ENCODE measurements at places on chromosomes 12 and 14. TPM values are rescaled to one million over a fixed set of nuclear protein-coding genes. Genes with fewer than 3 reads are reported as not detected.

- DNase-seq: no peak
Observed at GRCh38 chr12:53645165-53645564, 19.0 kb upstream of the ATF7 start.

Gene ALDH1L2
- 0.13 TPM for total RNA-seq

DNA sequence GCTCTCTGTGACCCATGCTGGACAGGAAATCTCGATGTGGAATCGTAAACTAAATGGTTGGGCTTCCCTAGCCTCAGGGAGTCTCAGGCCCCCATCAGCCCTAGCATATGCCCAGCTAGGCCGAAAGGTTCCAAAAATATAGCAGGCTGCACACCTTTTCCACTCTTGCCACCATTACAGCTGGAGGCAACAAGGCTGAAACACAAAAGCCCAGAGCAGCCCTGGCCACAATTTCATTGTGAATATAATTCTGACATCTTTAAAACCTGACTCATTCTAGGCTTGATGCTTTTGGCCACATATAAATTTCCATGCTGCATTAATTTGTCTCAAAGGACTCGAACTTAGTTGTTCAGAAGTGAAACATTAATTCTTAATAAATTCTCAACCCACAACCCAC, 382.2 kb downstream of the GRIN2B start:
- no peak for DNase-seq

- no peak for DNase-seq
Observed at GRCh38 chr12:83008703-83009102, 322.0 kb downstream of the TMTC2 start.

Gene KRT82
- not detected for total RNA-seq

- DNase-seq: no peak
Observed at GRCh38 chr12:2318286-2318685, 265.5 kb downstream of the CACNA1C start.

Gene SPIC
- not detected for total RNA-seq

- no peak for DNase-seq
Observed at GRCh38 chr12:2877953-2878732, 1.1 kb downstream of the RHNO1 start.

DNA sequence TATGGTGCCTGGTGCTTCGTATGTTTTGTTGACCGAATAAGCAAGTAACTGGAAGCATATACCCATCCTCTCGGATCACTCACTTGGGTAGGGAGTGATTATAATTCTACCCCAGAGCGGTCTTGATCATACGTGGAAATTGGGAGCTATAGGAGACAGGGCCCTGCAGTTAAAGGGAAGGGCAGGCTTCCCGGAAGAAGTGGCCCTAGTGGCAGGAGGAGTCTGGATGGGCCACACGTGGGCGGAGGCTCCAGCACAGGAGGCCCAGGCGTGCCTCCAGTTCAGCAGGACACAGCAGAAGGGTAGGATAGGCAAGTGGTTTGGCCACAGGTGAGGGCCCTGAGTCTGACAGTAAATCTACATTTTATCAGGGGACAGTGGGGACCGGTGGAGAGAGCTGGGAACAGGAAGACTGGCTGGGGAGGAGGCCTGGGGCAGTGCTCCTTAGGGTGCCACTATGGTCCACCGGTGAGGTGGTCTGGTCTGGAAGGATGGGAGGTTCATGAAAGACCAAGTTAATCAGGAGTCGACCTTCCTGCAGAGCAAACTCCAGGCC, 23.5 kb upstream of the YY1 start:
- DNase-seq: no peak

- no peak for DNase-seq
Observed at GRCh38 chr12:96326628-96327227, 73.5 kb downstream of the CDK17 start.

GRCh38 chr12:12681061-12681765, 14.8 kb downstream of the GPR19 start:
- DNase-seq: no peak

GRCh38 chr12:24349051-24349799, 399.8 kb upstream of the SOX5 start:
- DNase-seq: peak; percentile 61

GRCh38 chr12:33988913-33989312, 33.4 kb upstream of the ALG10 start:
- DNase-seq: no peak

GRCh38 chr14:49766839-49767238, 1.1 kb upstream of the KLHDC2 start:
- no peak for DNase-seq

- no peak for DNase-seq
Observed at GRCh38 chr14:49703965-49704364, 11.0 kb downstream of the KLHDC1 start.

Gene KLRK1
- not detected for total RNA-seq

Gene SLC48A1
- total RNA-seq: 9.5 TPM

DNA sequence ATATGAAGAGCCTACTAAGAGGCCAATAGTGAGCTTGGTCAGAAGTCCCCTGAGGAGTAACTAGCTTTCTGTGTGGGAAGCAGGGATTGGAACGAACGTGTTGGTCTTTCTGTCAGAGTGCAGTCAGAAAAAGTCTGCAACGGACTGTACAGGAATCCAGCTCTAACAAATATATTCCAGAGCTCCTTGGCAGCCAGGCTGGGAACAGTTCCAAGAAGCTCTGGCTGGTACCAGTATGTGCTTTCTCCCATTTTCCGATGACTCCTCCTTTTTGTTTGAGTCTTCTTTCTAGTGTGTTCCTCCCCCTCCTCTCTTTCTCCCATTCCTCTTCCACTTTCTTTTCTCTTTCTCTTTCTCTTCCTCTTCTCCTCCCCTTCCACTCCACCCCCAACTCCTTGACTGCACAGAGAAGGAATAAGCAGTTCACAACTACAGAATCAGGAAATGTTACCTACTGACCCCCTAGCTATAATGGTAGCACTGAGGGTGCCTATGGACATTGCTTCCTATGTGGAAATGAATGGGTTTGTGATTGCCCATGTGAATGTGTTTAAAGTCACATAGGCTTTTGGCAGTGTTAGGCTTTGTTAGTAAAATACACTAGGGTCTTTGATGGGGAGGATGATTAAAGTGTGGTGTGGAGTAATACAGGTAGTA, 59.9 kb downstream of the TTLL5 start:
- DNase-seq: no peak

DNA sequence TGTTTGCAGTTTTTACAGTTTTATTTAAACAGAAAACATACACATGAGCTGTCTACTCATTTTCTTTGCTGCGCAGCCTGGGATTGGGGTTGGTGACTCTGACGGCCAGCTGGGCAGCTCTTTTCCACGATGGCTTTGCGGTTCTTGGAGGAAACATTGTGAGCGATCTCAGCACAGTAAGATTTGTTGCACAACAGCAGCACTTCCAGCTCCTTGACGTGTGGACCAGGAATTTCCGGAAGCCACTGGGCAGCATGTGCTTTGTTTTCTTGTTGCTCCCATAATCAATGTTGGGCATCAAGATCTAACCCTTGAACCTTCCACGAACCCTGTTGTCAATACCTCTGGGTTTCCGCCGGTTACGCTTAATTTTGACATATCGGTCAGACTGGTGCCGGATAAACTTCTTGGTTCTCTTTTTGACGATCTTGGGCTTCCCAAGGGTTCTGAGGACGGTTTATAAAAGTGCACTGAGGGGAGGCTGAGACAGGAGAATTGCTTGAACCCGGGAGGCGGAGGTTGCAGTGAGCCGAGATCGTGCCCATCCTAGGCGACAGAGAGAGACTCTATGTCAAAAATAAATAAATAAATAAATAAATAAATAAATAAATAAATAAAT, 21.8 kb downstream of the FKBP11 start:
- no peak for DNase-seq

- DNase-seq: no peak
Observed at GRCh38 chr14:23457587-23458445, 11.7 kb upstream of the NGDN start.

GRCh38 chr14:95362138-95362494, 42.4 kb upstream of the CLMN start:
- no peak for DNase-seq

DNA sequence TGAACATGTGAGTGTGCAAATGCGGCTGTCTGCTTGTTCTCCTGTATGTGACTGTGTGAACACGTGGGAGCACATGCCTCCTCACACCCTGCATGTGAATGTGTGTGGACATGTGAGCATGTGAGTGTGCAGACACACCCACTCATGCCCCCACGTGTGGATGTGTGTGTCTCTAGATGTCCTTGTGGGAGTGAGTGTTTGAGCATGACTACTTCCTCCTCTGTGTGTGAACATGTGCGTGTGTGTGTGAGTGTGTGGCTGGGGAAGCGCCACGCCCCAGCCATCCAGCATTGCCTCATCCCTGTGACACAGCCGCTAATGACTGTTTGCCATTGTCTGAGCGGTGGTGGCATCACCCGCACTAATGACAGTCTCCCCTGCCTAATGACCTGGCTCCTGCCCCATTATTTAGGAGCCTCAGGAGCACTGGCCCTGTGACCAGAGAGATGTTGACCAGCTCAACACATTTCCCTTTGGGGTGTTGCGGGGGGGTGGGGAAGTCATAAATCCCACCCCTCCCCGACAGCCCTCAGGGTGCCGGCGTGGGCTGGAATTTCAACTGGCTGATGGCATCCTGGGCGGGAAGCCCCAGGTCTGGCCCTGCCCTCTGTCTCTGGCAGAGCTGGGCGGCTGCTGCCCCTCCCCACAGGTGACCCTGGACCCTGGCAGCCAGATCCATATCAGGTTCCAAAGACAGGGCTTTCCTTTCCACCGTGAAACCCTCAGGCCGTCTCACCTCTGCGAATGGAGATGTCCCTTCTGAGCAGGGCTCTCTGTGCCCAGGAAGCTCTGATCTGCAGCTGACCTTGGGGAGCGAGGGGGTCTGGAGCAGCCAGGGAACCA, 11.5 kb upstream of the KRT80 start:
- DNase-seq: peak; percentile 83

DNA sequence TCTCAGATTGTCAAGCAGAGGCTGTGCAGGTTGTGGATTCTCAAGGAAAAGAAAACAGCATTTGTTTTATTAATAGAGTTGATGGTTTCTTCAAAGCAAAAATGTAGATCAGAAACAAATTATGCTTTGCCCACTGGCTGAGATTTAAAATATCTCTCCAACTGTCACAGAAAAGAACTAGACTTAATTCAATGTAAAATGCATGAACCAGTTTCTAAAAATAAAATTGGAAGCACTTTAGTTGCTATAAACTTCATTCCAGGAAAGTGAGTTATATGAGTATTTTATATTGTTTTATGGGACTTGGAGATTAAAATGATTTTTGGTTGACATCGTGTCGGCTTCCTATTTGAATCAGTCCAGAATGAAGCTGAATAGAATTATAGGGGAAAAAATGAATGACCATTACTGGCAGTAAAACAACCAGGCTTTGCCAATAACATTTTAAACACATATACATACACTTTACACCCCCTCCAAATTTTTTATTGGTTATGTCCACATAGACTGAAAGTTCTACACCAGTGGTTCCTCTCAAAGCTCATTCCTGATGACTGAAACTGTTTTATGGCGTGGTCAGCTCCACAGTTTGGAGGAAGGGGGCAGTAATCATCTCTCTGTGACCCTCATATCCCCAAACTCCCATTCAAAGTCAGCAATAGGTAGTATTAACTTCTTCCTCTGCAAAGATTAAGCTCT, 55.5 kb upstream of the DAAM1 start:
- DNase-seq: no peak

- no peak for DNase-seq
Observed at GRCh38 chr12:98439471-98439951, 75.9 kb upstream of the TMPO start.

DNA sequence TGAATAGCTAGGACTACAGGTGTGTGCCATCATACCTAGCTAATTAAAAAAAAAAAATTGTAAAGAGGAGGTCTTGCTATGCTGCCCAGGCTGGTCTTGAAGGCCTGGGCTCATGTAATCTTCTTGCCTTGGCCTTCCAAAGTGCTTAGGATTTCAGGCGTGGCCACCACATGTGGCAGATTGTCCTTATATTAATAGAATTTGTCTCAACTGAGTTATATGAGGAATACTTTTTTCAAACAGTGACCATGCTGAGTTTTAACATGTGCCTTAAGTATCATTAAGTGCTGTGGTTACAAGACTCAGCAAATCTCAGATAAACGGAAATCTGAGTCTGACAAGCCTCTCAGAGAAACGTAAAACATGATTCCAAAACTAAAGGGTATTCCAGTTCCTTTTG, 83.2 kb upstream of the FERMT2 start:
- no peak for DNase-seq

- DNase-seq: peak; percentile 37
Observed at GRCh38 chr14:64501411-64502171, 2.0 kb downstream of the ZBTB25 start.

- DNase-seq: no peak
Observed at GRCh38 chr12:21780786-21781185, 6.3 kb upstream of the KCNJ8 start.

Gene SCARB1
- total RNA-seq: 17.6 TPM

Gene MSI1
- total RNA-seq: not detected

DNA sequence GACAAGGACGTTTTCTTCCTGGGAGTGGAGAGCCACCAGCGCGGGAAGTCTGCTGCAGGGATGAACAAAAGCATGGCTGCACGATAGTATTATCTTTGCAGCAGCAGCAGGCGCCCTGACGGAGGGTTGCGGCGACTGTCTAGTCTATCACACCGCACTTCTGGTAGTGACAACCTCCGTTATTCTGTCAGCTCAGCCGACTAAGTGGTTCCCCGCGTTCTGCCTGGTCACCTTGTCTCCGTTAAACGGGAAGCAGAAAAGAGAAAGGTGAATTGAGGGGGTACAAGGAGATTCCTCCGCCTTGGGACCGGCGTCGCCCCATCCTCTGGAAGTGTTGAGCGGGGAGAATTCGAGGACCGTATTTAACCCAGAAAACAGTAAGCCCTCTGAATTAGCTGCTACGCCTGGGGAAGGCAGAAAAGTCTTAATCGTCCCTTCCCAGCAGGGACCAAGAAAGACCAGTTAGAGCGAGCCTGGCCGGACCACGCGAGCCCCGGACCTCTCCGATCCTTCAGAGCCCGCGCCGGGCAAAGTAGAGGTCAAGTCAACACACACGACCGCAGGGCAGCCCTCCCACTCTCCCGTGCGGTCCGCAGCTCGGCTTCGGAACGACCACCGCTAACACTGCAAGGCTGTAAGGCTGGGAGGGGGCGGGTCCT, 536 bp upstream of the DAAM1 start:
- DNase-seq: peak; percentile 37

Gene KRT77
- total RNA-seq: not detected

DNA sequence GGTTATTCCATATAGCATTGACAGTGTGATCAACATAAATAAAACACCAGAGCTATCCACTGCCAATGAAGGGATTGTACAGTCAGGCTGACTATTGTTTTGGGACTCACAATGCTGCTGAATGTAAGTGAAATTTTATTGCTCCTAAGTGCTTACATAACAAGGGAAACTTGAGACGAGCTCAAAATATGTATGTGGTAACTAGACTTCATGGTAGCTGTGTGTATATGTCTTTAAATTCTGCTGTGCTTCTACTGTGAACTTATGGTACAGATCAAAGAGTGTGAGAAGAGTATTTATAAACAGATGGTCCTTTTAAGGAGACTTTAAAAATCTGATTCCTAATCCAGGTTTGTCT, 6.9 kb downstream of the FLRT2 start:
- no peak for DNase-seq

DNA sequence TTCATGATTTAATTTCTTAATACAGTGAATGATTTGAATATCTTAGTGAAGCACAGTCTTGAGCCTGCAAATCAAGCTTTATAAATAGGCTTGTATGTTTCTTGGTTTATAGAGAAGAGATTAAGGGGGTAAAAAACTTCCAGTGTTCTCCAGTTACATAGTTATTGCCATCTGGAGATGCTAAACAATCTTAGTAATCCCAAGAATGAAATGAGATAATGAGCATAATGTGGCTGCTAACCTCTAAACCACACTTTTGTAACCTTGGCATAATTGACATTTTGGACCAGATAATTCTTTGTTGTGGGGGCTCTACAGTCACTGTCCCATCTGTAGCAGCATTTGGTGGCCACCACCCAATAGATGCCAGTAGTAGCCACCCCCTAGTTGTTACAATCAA, 316.8 kb downstream of the CCDC91 start:
- DNase-seq: no peak
